ENCODE measurements at places on chromosomes 11 and 22.

- peak; percentile 63 for DNase-seq
Measured at GRCh38 chr11:121722431-121723245, 269.9 kb upstream of the SORL1-AS1 start.

DNA sequence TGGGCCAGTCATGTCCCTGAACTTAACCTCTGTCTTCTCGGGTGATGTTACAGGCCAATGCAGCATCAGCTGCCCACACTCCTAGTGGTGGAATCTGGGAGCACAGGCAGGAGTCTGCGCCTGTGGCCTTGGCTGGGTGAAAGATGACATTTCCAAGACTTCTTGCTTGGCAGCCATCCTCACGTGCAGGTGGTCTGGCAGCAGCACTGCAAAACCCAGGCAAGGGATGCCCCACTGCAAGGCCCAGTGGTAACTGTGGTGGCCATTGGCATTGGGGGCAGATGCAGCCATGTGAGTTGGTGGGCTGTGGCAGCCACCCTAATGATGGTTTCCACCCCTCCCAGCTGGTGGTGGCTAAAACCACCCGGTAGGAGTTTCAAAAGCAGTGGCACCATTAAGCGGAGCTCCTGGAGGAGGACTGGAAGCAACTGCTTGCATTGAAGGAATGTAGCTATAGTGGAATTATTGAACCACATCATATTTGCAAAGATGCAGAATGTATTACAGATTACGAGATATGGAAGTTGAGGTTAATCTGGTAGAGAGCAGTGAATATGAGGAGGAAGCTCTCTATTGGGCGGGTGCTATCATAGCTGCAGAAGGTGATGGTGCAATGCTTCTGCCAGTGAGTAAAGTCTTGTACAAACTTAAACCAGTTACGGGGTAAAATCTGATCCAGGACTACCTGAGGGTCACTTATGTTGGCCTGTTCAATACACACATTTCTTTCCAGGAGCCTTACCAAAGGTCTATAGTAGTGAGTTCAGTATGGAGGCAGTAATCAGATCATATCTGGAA is 120.7 kb upstream of the TOP3B start:
- peak; percentile 28 for DNase-seq

GRCh38 chr22:48278620-48279460 is 1516.4 kb downstream of the TBC1D22A start:
- DNase-seq, result no peak

DNA sequence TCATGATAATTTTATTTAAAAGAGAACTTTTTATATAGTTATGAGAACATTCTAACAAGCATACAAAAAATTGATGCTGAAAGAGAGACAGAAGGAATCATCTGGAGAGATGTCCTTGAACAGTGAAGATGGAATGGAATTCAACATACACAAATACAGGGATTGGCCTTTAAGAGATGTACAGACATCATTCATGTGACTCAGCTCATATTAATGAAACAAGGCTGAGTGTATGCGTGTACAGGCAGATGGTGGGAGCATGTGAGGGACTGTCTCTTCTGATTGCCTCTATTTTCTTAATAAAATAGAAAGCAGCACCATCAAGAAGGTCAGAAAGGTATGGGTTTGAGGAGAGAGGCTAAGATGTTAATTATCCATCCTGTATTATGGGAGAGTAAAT is 793.3 kb downstream of the CNTN5 start:
- no peak for DNase-seq

GRCh38 chr11:118533769-118534729 is 3.1 kb downstream of the TMEM25 start:
- no peak for DNase-seq

GRCh38 chr11:72838691-72839305 is 24.6 kb downstream of the ATG16L2 start:
- no peak for DNase-seq

DNA sequence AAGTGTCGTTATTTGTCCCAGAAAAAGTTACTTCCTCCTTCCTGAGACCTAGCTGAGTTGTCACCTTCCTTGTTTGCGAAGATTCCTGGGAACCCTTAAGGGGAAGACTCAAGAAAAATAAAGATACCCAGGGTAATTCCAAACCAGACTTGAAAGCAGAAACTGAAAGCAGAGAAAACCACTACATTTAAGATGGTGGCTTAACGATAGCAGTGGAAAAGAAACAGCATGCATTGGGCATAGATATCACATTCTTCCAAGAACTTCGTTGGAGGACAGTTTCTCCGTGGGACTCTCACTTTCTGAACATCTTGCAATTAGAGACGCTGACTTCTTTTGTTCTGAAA is 89.1 kb downstream of the FAM76B start:
- DNase-seq, result no peak

DNA sequence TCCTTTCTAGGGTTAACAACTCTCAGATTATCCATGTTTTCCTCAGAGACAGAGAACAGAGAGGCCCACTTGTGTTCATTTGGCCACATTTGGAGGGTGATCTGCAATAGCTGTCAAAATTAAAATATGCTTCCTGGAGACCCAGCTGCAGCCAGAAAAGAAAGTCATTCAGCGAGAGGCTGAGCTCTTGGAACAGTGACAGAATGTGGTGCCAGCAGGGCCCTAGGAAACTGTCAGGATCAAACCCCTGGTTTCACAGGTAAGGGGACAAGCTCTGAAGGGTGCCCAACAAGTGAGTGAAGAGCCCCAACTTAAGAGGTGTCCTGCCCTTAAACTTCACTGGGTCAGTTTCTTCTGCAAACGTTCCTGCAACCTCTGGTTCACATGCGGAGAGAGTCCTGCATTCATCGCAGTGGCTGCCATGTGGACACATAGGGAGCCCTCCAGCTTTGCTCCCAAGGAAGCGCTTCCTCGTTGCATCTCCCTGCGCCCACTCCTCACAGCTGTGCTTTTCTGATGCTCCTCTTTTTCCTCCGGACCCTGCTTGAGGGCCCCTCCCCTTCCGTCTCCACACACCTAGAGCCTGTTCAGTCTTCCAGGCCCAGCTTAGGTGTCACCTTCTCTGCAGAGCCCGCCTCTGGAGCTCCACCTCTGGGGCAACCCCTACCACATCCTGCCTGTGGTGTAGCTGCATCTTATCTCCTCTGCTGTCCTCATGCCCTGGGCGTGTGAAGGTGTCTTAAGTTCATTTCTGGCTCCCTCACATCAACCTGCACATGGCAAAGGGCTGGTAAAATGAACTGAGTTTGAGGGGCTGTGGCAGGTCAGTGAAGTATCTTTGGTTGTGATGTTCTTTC is 3.9 kb downstream of the UCP3 start:
- DNase-seq, result no peak

GRCh38 chr11:1356007-1356435 is 33.7 kb upstream of the BRSK2 start:
- no peak for DNase-seq

- no peak for DNase-seq
Measured at GRCh38 chr22:33699176-33699575, 221.1 kb downstream of the LARGE1 start.

DNA sequence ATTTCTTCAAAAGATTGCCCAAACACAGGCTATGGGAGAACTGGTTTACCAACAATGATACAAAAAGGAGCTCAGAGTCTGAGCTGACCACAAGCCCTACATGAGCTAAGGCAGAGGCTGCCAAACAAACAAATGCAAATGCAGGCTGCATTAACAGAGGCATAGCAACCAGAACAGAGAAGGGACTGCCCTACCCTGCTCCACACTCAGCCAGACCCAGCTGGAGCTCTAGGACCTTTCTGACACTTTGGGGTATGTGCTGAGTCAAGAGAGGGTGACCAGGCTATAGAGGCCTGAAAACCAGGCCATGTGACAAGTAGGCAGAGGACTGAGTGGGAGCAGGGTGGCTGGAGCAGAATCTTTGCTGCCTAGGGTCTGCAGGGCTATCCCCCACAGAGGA is 17.8 kb upstream of the P2RY2 start:
- no peak for DNase-seq

DNA sequence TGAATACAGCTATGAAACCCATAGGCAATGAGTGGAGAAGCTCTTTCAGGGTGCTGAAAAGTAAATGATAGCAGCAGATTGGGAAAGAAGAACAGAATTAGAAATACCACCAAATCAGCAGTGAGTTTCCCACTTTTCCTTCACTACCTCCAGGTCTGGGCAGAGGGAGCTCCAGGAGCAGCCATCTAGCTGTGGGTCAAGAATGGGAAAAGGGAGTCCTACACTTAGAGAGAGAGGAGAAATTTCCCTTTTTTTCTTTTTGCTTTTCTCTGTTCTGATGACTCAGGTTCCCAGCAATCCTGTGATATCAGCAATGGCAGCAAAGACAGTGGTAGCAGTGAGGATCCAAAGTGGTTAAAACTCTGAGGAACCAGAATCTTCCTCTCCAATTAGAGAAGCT is 263.9 kb downstream of the NXPE2 start:
- DNase-seq, result no peak

DNA sequence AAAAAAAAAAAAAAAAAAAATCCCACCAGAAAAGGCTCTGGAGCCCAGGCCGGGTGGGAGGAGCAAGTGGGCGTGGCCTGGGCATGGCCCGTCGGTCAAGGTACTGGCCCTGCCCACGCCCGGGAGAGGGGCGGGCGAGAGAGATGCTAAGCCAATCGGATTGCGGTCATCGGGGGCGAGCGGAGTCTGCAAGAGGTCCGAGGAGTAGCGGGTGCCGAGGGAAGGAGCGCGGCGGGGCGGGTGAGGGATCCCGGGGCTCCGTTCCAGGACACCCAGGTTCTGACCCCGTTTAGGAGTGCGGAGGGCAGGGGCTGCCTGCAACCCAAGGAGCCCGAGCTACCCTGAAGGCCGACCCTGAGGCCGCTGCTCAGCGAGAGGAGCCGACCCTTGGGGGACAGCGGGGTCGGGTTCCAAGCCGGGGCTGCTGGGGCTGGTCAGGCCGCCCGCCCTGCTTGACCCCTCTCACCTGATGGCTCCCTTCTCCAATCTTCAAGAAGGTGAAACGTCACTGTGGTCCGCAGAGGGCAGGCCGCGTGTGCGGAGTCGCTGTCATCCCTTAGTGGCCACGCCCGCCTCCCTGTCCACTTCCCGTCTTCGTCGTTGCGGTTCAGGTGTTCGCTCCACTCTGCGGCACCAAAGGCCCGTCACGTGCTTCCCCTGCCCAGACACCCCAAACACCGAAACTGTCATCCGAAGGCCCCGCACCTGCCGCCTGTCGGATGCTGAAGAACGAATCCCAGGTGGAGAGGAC is 11.1 kb upstream of the TAB1 start:
- peak; percentile 95 for DNase-seq

DNA sequence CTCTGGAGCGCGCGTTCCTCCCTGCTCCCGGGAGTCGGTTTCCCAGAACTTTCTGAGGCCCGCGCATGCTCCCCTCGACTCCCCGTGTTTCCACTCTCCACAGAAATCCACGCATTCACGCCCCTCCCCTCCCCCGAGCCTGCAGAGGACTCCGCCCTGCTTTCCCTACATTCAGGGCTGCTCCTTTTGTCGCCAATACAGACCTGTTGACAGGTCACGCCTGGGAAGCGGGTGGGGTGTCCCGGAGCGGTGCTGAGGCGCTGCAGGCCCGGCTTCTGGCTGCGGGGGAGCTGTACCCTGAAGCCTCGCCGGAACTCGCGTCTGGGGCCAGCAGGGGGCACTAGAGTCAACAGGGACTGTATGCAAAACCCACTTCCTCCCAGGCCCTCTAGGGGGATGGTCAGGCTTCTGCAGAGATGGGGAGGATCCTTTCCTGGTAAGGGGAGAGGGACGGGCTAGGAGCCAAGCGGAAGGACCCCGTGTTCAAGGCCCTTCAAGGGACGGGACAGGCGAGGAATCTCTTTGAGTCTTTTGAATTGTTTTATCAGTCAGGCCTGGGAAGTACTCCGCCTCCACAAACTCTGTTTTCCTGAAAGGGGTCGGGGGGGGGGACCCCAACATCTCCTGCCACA is at the start of gene PRAME:
Gene PRAME, minus strand, starts transcription at position 294 of the 632 bp plus-strand sequence. CDS start 2,433 bp downstream, outside the sequence.
- DNase-seq, result peak; percentile 94

GRCh38 chr22:46737976-46738646 is at the start of gene CERK:
Gene CERK, minus strand, starts transcription at chr22:46738252. Its CDS starts 104 bp downstream, at chr22:46738148.
- peak; percentile 86 for DNase-seq

DNA sequence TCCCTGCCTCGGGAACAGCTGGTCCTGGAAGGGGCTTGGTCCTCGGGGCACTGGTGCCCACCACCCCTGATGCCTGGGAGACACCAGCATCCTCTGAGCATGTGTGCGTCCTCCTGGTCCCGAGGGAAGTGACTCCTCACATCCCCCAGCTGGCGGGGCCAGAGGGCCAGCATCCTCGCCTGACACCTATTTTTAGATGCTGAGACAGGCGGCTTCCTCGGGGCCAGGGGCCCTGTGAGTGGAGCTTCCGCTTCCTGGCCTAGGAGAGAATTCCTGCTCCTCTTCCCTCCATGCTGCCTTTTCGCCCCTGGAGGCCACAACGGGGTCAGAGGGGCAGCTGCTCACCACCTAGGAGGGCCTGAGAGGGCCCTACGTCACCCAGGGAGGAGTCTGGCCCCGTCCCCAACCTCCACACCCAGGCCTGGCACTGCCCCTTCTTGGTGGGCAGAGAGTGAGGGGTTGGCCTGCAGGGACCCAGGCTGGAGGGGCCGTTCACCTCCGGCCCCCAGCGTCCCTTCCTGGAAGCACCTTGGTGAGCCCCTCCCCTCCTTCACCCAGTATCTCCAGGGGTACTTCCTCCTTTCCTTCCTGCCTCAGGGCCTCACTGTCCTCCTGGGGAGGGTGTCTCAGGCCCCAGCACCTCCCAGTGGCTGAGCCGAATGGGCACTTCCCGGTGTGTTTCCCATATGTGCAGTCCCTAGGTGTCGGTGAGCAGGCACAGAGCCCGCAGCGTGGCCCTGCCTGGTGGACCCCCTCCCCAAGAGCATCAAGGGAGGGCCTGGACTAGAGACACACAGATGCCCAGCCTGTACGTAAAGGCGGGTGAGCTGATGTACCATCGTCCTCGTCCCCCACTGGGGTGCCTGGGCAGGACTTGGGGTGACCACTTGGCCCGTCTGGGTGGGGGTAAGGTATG is 6.1 kb downstream of the CD81 start:
- no peak for DNase-seq

GRCh38 chr11:94423507-94423906 is 22.3 kb upstream of the GPR83 start:
- DNase-seq, result no peak

- DNase-seq, result no peak
Measured at GRCh38 chr22:42365942-42366695, 66.1 kb downstream of the NFAM1 start.

GRCh38 chr11:120229451-120230424 is 10.2 kb upstream of the POU2F3 start:
- no peak for DNase-seq

- DNase-seq, result no peak
Measured at GRCh38 chr11:57453543-57454177, 6.7 kb upstream of the RTN4RL2 start.

- DNase-seq, result no peak
Measured at GRCh38 chr11:6194065-6194581, 4.9 kb upstream of the OR52W1 start.

DNA sequence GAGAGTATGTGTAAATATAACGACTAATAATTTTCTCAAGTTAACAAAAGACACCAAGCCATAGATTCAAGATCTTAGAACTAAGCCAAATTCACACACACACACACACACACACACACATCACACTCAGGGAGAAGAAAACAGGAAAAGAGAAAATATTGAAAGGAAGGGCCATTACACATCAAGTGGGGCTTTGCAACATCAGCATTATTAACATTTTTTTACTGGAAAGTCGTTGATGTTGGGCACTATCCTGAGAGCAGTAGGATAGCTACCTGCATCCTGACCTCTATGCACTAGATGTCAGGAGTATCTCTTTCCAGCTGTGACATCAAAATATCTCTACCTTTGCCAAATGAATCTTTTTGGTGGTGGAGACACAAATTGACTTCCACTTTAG is 8.9 kb downstream of the OR5D16 start:
- DNase-seq, result no peak
